NCI-H345 (cell line): ENCODE measurements at places on chromosomes 3 and 15.

- peak; percentile 24 for DNase-seq
Measured at GRCh38 chr3:18423401-18424212, 1.5 kb downstream of the SATB1 start.

GRCh38 chr3:26260139-26260538 is 362.4 kb upstream of the LRRC3B start:
- DNase-seq = no peak

DNA sequence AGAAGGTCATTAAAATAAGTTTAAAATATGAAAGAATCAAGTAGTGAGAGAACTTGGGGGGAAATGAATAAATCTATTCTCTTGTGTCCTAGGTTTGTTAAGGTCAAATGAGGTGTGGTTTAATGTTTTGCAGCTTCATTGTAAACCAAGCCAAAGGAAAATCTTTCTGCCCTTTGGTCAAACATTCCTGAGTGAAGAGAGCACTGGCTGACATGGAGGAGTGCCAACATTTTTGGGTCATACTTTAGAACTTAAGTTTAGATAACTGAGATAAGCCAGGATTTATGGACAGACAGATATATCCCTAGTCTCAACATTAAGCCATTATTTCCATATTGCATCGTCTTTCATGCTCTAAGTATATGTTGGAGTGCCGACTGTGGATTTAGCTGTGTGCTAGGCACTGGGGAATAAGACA is 66.4 kb downstream of the PTPRG start:
- DNase-seq = no peak

DNA sequence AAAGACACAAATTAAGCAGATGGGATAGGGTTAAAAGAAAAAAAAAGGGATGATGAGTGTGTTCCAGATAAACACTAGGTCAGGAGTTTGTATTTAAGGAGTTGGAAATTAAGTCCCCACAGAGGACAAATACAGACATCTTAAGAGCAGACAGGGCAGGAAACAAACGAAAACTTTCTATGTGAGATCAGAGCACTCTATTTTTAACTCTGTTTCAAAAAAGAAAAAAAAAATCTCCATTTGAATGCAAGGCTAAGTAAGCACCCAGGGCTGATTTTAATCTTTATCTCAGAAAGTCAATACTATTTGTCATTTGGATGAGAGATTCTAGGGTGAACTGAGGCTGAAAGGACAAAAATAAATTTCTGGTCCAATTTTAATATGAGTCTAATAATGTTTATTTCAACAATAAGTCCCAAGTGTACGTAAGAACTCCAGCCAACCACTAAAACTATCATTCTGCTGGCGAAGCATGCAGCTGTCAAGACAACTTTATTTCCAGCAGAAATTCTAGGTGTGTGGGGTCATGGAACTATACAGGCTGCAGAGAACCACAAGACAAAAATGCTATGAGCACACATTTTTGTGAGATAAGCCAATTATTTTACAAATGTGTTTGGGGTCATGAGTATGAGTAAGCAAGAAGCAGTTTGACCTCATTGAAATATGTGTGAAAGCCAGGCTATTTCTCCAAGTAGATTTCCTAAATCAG is 186.1 kb downstream of the FMN1 start:
- DNase-seq = no peak

- peak; percentile 7 for DNase-seq
Measured at GRCh38 chr3:71103430-71103921, 480.1 kb downstream of the FOXP1 start.

DNA sequence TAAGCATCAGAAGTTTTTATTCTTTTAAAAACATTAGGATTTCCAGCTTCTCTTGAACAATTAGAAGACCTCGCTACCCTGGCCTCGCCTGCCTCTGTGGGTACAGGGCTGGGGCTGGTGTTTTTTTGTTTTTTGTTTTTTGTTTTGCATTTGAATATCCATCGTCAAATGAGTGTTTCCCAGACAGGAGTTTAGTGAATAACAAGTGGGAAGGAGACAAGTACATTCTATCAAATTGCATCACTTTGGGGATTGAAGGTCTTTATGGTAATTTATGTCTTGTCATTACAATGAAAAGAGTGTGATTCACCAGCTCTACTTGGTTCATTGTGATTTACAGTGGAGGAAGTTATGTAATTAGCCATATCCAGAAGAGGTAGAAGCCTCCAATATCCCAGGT is 161.1 kb upstream of the UBE2E1 start:
- DNase-seq = no peak

DNA sequence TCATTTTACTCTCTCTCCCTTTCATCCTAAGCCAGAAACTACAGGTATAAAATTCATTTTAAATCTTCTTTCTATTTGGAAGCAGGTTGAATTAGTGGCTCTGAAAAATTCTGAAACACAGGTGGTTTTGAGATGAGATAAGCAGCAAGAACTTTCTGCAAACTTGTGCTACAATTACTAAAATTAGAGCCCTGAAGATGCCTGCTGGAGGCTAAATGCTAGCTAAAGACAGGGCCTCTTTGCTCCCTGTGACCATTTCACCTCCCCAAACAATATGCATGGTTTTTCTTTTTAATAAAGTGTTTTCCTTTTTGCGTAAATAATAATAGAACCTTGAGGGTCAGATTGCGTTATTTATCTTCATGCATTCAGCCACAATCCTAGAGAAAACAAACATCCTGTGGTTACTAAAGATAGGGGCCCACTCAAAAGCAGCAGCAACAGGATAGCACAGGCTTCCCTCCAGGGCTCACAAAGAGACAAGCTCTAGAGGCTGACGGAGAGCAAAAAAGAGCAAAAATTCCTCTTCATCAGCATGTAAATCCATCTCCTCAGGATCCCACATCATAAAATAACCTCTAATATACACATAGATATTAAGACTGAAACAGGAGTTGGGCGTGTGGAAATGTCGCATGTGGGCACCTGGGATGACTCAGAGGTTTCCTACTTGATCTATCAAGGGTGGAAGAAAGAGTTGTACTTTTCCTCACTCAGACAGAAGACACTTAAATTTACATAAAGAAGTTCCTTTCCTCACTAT is 26.5 kb upstream of the CP start:
- no peak for DNase-seq

- DNase-seq = no peak
Measured at GRCh38 chr3:58288011-58288728, 17.9 kb upstream of the RPP14 start.

DNA sequence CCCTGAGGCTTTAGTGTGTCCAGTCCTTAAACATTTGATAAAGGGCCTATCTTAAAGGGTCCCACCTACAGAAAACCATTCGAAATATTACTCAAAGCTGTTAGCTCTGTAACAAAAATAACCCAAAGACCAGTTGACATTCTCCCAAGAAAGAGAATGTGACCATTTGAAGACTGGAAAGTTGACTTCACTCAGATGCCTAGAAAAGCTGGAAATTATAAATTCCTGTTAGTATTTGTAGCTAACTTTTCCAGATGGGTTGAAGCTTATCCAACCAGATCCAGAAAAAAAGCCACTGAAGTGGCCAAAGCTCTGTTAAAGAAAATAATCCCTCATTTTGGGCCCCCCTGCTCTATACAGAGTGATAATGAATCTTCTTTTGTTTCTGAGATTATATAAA is 408.4 kb downstream of the PLOD2 start:
- no peak for DNase-seq

DNA sequence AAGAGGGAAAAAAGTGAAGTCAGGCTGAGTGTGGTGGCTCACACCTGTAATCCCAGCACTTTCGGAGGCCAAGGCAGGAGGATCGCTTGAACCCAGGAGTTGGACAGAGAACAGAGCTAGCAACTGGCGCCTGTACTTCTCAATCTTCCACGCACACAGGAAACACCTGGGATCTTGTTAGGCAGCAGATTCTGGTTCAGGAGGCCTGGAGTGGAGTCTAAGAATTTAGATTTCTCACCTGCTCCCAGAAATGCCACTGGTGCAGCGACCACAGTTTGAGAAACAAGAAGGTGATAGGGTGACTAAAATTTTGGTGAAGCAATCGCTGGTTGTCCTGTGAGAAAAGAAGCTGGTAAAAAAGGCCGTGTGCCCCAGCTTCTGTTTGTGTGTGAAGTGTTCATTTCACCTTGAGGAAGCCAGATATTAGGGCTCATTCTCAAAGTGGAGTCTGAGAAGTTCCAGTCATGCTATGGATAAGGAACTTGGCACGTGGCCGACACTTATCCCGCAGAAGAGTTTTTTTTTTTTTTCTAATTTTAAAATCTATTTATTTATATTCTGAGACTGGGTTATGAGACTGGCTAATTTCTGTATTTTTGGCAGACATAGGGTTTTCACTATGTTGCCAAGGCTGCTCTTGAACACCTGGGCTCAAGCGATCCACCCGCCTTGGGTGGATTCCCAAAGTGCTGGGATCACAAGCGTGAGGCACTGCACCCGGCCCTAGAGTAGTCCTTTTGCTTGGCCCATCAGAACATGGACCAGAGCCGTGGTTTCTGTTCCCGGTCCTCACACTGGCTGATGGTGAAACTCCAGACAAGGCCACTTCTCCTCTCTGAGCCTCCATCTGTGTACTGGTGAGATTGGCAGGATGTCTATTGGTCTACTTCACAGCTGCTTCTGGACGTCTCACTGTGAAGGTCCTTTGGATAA is 324.6 kb upstream of the PROK2 start:
- DNase-seq = no peak

GRCh38 chr3:184574515-184575417 is 13.2 kb downstream of the EPHB3 start:
- DNase-seq = no peak

DNA sequence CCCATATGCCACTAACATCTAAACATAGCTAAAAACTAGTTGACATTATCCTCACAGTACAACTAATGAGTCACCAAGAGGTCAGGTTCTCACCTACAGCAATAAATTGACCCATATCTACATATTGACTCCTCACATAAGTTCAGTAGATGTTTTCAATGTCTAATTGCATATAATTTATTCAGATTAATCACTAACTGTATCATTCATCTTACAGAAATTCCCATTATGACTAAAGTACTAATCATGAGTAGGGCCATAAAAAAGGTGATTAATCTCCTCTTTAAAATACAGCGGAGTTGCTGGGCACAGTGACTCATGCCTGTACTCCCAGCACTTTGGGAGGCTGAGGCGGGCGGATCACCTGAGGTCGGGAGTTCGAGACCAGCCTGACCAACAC is 82.4 kb upstream of the ST3GAL6 start:
- DNase-seq = no peak

- no peak for DNase-seq
Measured at GRCh38 chr3:65811892-65812291, 226.8 kb downstream of the MAGI1 start.

DNA sequence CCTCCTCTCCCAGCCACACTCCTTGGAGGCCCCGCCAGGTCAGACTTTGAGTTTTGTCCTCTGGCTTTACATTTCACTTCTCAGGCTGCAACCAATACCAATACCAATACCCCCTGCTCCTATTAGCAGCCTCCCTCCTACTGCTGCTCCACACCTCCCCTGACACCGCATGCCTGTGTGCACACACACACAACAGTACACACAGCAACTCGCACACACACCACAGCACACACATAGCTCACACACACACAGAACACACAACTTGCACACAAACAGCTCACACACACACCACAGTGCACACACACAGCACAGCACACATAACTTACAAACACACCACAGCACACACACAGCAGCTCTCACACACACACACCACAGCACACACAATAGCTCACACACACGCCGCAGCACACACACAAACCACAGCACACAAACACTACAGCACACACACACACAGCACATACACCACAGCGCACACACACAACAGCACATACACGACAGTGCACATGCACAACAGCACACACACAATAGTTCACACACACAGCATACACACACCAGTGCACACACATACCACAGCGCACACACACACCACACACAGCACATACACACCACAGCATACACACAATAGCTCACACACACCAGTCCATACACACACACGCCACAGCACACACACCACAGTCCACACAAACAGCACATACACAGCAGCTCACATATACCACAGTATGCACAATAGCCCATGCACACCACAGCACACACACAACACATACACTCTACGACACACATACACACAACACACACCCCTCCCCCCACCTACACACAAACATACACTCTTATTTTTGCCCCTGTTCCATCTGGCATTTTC is 204.7 kb downstream of the UACA start:
- DNase-seq = no peak

GRCh38 chr3:108008106-108008505 is 82.7 kb downstream of the CD47 start:
- no peak for DNase-seq

- DNase-seq = no peak
Measured at GRCh38 chr3:14397531-14397930, 4.9 kb upstream of the SLC6A6 start.

DNA sequence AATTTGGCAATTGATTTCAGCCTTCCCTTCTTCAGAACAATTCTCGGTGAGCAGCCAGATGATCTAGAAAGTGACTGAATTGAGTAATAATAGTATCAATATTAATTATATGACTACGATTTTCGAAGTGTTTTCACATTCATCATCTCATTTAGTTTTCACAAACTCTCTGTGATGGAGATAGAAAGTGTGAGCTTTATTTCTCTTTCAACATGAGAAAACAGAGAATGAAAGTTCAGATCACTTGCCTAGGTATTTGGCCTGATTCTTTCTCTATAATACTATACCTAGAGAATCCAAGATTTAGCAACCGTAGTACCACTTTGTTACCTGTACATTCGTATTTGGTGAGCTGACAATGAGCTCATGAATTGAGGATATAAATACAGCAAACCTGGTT is 739.2 kb upstream of the NR2F2 start:
- no peak for DNase-seq

GRCh38 chr3:33433843-33434242 is 6.4 kb downstream of the UBP1 start:
- no peak for DNase-seq

DNA sequence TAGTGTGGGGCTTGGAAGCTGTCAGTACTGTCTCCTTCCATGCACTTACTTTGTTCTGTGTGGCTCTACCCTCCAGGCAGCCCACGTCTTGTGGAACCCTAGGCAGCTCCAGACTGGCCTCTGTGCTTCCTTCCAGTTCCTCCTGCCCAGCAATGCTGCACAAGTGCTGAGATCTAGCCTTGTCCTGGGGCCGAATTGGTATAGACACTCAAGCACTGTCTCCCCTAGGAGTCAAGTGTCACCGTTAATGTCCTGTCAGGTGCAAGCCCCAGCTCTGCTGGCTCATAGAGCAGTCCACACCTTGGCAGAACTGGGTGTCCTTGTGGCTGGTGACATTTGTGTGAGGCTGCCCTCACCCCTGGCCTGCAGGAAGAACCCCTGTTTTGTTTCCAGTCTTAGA is 130.1 kb downstream of the EEFSEC start:
- no peak for DNase-seq

DNA sequence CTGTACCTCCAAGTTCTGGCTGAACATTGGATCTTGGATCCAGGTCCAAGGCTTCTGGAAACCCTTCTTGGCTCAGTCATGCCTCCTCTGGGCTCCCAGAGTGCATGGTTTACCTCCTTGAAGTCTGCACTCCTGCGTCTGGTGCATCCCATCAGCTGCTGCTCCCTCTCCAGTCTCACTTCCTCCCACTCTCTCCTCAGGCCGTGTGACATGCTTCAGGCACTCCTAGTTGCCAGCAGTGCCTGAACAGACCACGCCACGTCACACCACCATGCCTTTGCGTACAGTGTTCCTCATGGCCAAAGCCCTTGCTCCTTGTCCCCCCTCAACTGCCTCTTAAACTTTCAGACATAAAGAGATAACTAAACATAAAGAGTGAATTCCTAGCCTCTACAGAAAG is 5.7 kb downstream of the GPR27 start:
- DNase-seq = no peak

- DNase-seq = no peak
Measured at GRCh38 chr3:178275311-178275710, 260.9 kb upstream of the KCNMB2 start.

GRCh38 chr3:29004885-29005599 is 275.8 kb upstream of the RBMS3 start:
- no peak for DNase-seq
